Camera-type eye (tissue), 1 donor: ENCODE measurements at places on chromosomes 2 and 18. TPM values are rescaled to one million over a fixed set of nuclear protein-coding genes. Genes with fewer than 3 reads are reported as not detected.

The SLC11A1 gene
- total RNA-seq, result 7.8 TPM

The GPAT2 gene
- total RNA-seq, result 1.3 TPM

The EML6 gene
- 11.4 TPM for total RNA-seq

The ESPNL gene
- 1.2 TPM for total RNA-seq

The AGXT gene
- total RNA-seq, result not detected

The BCL11A gene
- total RNA-seq, result 29.0 TPM

The MTCL1 gene
- 26.9 TPM for total RNA-seq

The ALKAL2 gene
- total RNA-seq, result 6.8 TPM

The HOXD4 gene
- total RNA-seq, result 0.33 TPM

The FAM161A gene
- 113 TPM for total RNA-seq
